Hindlimb muscle (tissue), 1 donor: ENCODE measurements at places on chromosomes 6 and 20.
A peak's percentile ranks its signal among the peaks of the same experiment; 100 is the strongest.

DNA sequence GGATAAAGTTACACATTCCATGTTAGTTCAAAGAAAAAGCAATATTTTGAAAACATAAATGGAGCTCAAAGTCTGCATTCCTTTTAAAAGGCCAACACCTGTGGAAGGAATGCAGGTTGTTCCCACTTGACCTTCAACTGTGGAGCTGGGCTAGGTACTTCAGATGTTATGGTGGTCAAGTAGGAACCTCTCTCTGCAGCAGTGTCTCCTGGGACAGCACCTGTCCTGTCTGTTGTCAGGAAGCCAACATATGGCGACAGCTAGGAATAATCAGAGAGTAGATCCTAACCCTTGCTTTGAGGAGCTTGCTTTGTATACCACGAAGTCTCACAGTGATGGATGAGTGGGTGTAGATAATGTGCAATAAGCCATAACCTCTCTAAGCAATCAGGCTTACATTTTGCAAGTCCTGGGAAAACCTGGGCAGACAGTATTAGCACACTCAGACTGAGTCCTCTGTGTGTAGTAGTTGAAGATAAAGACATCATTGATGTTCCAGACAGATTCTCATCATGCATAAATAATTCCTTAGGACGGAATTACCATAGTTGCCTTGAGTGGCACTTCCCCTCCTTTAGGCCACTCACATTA, 347.5 kb downstream of the PRL start:
- DNase-seq, result no peak

- DNase-seq, result no peak
Observed at GRCh38 chr6:4397307-4397706, 261.9 kb upstream of the ECI2 start.

- peak; percentile 15 for DNase-seq
Observed at GRCh38 chr20:45308117-45308778, at the start of gene MATN4. Gene MATN4, minus strand, starts transcription at chr20:45308299. Its CDS starts 2,717 bp downstream, at chr20:45305582.

- no peak for DNase-seq
Observed at GRCh38 chr20:51003753-51004152, 19.2 kb downstream of the KCNG1 start.

DNA sequence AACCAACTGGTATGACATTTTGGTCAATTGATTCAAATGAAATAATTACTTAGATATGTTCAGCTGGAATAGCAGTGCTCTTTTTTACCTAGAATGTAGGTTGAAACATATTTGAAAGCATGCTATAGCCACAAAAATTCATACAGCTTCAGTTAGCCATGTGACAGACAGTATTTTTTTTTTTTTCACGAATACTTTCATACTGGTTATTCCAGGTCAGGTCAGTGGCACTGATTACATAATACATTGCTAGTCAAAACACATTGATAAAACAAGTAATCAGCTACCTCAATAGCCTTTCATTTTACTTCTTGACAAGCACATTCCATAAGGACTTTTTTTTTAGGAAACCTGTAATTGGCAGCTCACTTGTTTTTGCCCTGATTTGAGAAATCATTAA, 222.6 kb downstream of the EYA4 start:
- DNase-seq, result no peak

DNA sequence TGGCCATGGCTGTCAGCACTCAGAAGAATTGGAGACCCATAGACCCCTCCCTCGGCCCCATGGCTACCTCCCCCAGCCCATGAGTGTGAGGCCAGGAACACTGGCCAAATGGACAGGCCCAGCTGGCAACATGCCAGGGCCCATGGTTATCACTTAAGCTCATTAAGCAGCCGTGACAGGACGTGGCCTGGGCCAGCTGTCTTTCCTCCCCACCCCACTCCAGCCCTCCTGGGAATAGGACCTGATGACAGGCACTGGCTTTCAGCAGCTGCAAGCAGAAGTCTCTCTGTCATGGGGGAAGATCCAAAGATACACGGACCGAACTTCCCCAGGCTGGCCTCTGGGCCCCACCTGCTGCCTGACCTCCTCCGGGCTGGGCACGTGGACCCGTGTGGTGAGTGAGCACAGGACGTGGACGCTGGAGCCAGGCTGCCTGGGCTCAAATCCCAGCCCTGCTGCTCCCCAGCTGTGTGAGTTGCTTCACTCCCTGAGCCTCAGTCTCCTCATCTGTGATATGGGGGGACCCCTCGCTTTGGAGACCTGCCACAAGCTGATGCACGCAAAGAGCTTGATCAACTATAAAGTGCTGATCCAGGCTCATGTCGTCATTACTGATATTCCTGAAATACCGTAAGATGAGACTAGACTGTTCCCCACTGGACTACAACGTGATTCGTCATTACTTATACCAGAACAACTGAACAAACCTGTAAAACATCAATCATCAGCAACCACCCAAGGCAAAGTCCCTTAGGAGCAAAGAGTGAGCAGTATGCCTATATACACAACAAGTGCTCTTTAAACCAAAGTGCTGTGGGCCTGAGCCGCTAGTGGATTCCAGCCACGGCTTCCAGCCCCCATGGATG, 22.0 kb upstream of the VSTM2L start:
- peak; percentile 38 for DNase-seq
